ENCODE measurements at places on chromosomes 1 and 21.

- no peak for DNase-seq
These were observed 165.5 kb upstream of the TMEM51 start for GRCh38 chr1:14987829-14988603.

DNA sequence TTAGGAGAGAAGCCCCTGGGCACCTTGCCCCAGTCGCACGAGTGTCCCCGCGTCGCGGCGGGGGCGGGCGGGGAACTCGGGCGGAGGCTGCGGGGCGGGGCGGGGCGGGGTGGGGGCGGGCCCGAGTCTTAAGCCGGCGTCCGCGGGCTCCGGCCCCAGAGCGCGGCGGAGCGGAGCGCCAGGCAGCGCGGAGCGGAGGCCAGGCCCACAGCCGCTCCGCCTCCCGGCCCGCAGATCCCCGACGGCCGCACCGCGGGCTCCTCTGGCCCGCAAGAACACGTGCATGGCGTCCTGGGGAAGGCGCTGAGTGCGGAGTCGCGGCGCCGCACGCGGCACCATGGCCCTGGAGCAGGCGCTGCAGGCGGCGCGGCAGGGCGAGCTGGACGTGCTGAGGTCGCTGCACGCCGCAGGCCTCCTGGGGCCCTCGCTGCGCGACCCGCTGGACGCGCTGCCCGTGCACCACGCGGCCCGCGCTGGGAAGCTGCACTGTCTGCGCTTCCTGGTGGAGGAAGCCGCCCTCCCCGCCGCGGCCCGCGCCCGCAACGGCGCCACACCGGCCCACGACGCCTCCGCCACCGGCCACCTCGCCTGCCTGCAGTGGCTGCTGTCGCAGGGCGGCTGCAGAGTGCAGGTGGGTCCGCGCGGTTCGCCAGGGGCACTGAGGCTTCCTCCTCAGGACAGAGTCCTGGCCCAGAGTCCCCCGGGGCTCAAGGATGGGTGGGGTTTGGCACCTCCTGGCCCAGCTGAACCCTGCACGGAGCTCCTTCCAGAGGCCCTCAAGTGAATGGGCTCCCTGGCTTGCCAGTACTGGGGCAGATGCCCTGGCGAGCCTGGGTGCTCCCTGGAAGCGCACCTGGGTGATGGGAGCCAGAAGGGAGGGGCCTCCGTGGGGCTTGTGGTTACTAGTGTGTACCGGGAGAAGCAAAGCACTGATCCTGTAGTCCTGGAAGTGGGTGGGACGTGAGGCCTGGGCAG is at the start of gene ESPN:
Gene ESPN, plus strand, starts transcription at position 158 of the 975 bp plus-strand sequence. Its CDS starts 180 bp downstream, at position 338.
- DNase-seq, result no peak

DNA sequence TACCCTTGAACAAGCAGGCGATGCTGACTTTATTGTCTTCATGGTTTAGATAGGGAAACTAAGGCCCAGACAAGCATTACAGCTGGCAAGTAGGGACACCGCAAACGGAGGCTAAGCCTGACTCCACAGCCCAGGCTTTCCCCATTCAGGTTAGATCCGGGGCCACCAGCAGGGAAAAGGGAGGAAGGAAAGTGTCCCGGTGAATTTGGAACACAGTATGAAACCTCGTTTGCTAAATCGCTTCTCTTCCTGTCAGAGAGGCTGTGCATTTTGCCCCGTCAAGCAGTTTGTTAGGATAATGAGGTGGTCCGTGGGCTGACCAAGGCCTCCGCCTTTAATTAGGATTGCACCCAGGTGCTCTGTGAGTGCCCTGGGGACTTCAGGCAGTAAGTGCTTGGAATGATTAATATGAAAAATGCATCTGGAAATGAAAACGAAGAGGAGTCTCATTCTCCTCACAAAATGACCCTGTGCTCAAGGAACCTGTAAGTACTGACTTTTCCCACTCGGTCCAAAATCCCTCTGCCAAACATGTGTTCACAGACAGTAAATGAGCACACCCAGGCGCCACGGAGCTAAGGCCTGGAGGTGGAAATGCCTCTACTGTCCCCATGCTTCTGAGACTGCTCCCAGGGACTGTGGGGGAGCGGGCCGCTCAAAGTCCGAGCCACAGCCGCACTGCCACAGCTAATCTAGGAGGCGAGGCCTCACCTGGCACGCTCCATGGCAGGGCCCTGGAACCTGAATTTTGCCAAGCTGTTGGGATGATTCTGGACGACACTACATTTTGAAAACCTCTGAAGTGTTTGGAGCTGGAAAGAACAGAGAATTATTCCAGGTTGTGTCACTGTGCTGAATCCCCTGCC is 234.1 kb downstream of the SDCCAG8 start:
- DNase-seq, result no peak

- peak; percentile 45 for DNase-seq
These were observed 4.6 kb downstream of the IFFO2 start for GRCh38 chr1:18951818-18952391.

DNA sequence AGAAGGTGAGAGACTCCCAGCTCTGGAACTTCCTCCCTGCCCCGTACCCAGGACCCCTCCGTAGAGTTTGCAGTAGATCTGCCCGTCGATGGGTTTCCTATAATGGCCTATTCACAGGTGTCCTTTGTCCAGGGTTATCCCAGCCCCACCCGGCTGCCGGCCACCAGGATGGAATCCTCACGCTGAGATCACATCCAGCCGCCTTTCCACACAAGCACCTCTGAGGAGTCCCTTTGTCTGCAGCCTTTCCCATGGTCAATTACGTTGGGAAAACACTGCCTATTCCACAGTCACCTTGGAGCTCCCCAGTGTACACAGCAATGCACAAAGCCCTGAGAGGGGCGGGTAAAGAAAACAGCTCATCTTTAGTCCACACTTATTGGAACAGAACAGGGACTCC is 190.0 kb upstream of the EDN2 start:
- DNase-seq, result no peak

GRCh38 chr1:1198423-1199140 is 7.8 kb downstream of the TNFRSF18 start:
- DNase-seq, result no peak

- peak; percentile 28 for DNase-seq
These were observed 17.2 kb downstream of the SYT2 start for GRCh38 chr1:202692959-202693555.

GRCh38 chr1:161071886-161072371 is 2.2 kb upstream of the ARHGAP30 start:
- DNase-seq, result peak; percentile 25

- DNase-seq, result no peak
These were observed 70.9 kb downstream of the RERE start for GRCh38 chr1:8746554-8746953.

- no peak for DNase-seq
These were observed 314.1 kb downstream of the DISC1 start for GRCh38 chr1:231940701-231941100.

DNA sequence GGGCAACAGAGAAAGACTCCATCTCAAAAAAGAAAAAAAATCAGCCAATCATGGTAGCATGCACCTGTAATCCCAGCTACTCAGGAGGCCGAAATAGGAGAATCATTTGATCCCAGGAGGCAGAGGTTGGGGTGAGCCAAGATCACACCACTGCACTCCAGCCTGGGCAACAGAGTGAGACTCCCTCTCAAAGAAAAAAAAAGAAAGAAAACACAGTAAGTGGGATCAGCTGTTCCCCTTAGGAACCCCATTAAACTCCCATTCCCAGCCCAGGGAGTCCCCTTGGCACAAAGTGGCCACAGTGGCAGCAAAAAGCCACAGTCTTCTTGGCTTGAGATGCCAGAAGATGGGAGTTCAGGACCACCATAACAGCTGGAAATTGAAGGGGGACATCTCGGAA is 9.1 kb downstream of the TMEM50B start:
- no peak for DNase-seq

DNA sequence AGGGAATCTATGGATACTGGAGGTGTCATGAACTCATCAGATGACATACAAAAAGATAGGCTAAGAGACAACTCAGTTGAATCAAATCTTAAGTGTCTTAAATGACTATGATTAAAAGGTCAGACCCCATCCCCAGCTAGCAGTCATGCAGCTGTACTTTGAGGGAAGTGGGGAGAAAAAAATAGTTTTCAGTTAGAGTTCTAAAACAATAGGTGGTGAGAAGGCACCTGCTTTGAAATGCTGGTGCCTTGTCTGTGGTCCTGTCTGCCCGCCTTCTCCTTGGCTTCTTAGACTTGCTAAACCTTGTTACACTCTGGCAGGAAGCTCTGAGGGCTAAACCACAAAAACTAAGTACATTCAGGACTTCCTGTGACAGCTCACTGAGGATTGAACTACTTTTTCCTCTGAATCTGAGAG is 15.3 kb downstream of the CD2 start:
- peak; percentile 36 for DNase-seq

GRCh38 chr1:205914155-205914507 is 29.1 kb downstream of the SLC26A9 start:
- no peak for DNase-seq

DNA sequence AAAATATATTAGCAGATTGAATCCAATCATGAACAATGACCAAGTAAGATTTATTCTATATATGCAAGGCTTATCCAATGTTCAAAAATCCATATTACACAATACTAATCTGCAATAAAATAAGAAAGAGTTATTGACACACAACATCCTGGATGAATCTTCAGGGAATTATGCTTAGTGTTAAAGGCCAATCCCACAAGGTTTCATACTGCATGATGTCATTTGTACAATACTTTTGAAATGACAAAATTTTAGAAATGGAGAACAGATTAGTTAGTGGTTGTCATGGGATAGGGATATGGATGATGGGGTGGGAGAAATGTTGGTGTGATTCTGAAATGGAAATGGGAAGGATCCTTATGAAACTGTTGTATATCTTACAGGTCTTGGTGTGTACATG is 425.7 kb downstream of the SIPA1L2 start:
- no peak for DNase-seq

- DNase-seq, result no peak
These were observed 73.7 kb upstream of the FGGY start for GRCh38 chr1:59223198-59223597.

DNA sequence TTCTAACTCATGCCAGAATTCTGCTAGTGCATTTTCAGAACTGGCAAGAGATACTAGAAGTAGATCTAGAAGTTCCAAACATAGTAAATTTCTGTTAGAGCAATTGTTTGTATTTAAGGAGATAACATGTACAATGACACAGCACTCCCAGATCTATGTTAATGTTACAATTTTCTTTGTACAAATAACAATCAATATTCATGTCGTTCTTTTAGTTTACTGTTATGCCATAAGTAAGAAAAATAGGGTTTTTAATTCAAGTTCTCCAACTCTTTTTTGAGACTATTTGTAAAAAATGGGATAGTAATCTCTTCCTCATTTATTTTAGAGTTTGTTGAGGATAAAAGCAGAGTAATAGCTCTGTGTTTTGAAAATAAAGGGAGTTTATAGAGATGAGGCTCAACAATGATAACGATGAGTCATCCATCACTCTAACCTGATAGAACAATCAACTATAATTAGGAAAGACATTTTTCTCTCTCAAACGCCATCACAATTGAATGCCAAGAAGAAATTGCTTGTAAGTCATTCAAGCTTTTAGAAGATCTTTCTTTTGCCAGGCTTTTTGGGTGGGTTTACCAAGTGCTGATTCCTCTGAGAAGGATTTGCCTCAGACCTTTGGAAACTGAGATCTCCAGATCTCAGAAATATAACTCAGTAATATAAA is 638 bp downstream of the CD84 start:
- no peak for DNase-seq

DNA sequence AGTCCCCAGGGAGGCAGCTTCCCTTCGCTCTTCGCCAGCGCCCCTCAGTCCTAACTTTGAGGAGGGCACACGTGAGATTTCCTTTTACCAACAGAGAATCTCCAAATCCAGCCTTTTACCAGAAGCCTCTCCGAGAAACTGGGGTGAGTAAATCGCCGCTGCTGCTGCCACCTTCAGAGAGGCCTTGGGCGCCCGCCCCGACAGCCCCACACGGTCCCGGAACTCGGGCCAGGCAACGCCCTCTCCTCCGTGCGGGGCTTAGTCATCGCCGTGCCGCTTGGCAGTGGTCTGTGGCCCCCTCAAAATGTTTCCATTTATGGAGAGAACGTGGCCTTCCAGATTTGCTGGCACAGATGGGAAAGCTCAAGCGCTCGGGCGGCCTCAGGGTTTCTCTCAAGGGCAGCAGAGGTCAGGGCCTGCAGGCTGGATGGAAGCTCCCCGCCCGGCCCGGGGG is 41.4 kb upstream of the COL6A2 start:
- no peak for DNase-seq

DNA sequence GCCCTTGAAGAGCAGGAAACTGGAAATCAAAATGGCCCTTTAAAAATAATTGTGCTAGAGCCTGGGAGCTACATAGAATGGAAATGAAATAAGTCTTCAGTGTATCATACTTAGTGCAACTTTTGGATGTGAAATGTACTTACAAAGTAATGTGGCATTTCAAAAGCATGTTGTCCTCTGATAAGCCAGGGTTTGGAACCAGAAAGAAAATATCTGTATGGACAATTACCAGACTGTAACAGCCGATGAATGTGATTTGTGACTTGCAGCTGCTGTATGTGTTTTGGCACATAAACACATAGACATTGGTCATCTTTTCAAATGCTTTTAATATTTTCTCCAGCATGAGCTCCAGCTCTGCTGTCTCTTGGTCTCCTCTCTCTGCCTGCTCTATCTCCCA is 546.4 kb downstream of the OMA1 start:
- DNase-seq, result no peak

GRCh38 chr1:79323239-79324025 is 316.9 kb upstream of the ADGRL4 start:
- no peak for DNase-seq

GRCh38 chr1:28037946-28038345 is 50.5 kb downstream of the EYA3 start:
- DNase-seq, result no peak

- no peak for DNase-seq
These were observed 20.8 kb downstream of the PHLDA3 start for GRCh38 chr1:201447903-201448871.

GRCh38 chr1:160522622-160523345 is at the start of gene SLAMF6:
TSS of gene SLAMF6 (minus strand) at chr1:160523255. CDS start at chr1:160523192, 63 bp downstream.
- peak; percentile 16 for DNase-seq

DNA sequence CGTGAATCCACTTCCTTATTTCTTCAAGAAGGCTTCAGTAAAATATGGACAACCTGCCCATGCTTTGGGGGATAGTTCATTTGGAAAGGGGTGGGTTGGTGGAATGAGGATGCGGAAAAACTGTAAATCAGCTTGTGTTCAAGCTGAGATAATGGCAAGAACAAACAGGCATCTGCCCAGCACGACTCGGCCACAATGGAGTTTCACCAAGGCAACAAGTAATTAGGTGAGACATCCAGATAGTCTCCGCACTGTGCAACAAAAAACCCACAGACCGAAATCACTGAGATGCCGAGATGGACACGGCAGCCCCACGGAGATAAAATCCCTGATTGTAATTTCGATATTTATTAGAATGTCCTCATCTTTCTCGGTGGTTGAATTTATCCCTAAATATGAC is 455.2 kb downstream of the AJAP1 start:
- no peak for DNase-seq

DNA sequence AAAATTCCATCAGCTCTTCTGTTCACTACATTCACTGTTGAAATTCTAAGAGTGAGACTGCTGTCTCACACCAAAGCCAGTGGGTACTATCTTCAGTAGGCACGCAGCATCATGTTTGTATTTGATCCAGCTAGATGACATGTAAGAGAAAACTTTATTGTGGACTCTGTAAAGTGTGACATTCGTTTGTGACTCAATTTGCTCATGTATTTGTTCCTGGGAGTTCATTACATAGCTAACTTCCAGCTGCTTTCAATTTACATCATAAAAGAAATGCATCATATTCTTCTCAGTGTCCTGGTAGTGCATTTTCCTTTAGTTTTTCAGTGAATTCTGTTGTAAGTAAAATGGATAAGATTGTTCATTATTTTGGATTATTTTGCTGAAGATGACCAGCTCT is 31.4 kb downstream of the CTH start:
- DNase-seq, result no peak

Measured in effector CD8-positive, alpha-beta T cell (primary cell).